ENCODE measurements at places on chromosomes 7 and 10. TPM values are rescaled to one million over a fixed set of nuclear protein-coding genes. Genes with fewer than 3 reads are reported as not detected.

OPN1SW gene
- total RNA-seq, result not detected

GRCh38 chr10:5895804-5896203, 5.8 kb downstream of the FBH1 start:
- DNase-seq, result no peak

CALN1 gene
- total RNA-seq, result not detected

SEMA4G gene
- 0.46 TPM for total RNA-seq

SLC18A3 gene
- not detected for total RNA-seq

GRCh38 chr7:47518827-47519226, 63.1 kb downstream of the TNS3 start:
- no peak for DNase-seq

CALY gene
- total RNA-seq, result not detected

- peak; percentile 38 for DNase-seq
Measured at GRCh38 chr10:19828278-19829049, 12.2 kb downstream of the PLXDC2 start.

LRRC27 gene
- 7.0 TPM for total RNA-seq

- DNase-seq, result no peak
Measured at GRCh38 chr10:66684581-66684980, 241.3 kb upstream of the LRRTM3 start.

DNA sequence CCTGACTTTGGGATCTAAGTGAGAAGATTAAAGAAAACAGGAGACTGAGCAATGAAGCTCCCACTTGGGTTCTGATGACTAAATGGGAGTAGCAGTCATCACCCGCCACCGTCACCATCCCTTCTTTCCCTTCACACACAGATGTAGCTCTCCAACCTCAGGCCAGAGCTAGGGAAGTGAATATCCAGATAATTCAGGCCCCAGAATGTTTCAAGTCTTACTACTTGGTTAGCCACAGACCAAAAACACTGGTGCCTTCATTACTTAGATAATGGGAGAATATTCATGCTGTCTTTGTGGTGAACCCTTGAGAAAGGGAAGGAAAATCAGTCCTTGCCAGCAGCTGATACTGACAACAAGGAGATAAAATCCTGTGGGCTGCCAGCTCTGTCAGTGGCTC, 100.7 kb downstream of the OSBPL3 start:
- DNase-seq, result no peak

COA1 gene
- 34.9 TPM for total RNA-seq

HMX2 gene
- not detected for total RNA-seq

GRCh38 chr7:28202222-28202621, 21.6 kb upstream of the JAZF1 start:
- no peak for DNase-seq

NEUROG3 gene
- total RNA-seq, result not detected

DNA sequence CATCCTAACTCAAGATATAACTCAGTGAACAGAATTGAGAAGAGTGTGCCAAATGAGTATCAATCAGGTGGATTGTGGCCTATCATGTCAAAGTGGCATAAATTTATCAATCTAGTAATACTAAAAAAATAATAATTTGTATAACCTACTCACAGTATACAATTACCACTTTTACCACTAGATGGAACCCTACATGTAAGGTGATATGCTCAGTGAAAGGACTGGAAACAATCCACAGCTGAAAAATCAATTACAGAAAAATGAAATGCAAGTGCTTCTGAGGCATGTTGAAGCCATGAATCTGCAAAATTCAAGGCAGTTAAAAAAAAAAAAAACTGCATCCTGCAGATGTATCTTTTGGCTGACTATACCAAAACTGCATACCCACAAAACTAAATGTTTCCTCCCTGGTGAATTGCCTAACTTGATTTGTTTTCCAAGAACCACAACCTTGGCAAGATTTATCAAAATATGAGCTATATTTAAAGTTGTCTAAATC, 13.9 kb downstream of the ARHGAP19 start:
- DNase-seq, result no peak

FAM131B gene
- 1.2 TPM for total RNA-seq

DNA sequence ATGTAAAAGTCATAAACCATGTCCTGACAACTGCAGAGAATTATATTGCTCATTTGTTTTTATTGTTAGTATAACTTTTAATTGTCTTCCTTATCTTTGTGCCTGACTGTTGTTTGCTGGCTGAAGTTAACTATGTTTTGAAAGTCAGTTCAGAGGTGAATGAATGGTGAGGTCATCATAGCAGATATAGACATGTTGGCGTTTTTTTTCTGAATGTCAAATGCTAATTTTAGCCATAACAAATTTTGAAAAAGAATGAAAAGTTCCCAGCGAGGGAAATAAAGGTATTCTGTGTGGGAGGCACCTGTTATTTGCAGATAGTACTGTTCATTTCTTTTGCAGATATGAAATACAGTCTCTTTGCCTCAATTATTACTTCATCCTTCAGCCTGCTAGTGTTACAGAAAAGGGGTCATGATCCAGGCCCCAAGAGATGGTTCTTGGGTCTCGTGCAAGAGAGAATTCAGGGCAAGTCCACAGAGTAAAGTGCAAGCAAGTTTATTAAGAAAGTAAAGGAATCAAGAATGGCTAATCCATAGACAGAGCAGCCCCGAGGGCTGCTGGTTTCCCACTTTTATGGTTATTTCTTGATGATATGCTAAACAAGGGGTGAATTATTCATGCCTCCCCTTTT, 96.5 kb downstream of the CAMK1D start:
- DNase-seq, result peak; percentile 6

GRCh38 chr7:101896941-101897340, 79.5 kb downstream of the CUX1 start:
- DNase-seq, result no peak

GNAT3 gene
- total RNA-seq, result not detected

GRCh38 chr7:139973101-139974050, 89.4 kb downstream of the PARP12 start:
- DNase-seq, result no peak

DNA sequence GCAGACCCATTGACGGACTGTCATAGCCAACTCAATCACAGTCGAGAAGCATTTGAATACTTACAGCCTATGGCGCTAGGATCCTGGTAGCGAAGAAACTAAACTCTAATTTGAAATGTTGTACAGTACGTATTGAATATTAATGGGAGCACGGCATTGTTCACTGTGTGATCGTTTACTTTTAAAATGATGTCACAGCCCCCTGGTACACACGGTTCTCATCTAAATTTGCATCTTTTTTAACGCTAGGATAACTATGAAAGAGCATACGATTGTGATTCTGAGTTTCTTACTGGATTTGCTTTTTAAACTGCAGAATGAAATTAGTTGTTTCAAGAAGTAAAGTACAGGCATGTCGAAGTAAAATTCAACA, 895 bp upstream of the NAPEPLD start:
- no peak for DNase-seq

DNA sequence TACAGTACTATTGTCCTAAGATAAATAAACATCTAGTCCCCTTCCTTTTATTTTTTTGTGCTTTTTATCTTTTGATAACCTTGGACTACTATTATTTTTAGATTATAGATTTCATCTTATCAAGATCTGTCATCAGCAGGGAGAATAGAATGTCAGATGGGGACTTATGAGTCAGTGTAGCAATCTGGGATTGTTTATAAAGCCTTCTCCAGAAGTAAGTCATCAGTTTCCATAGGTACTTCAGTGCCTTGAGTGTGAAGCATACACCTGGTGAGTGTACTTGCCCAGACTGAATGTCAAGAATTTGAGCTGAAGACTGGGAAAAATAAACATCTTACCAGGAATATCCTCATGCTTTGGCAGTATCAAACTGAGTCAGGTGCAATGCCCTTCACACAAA, 2.1 kb downstream of the CASD1 start:
- no peak for DNase-seq

- peak; percentile 43 for DNase-seq
Measured at GRCh38 chr10:16891375-16892313, 74.4 kb upstream of the RSU1 start.

GRCh38 chr7:40105879-40106473, 28.4 kb downstream of the MPLKIP start:
- DNase-seq, result no peak

PLAC9 gene
- 6.3 TPM for total RNA-seq

GRCh38 chr10:36880898-36881297, 244.5 kb upstream of the ANKRD30A start:
- no peak for DNase-seq

DNA sequence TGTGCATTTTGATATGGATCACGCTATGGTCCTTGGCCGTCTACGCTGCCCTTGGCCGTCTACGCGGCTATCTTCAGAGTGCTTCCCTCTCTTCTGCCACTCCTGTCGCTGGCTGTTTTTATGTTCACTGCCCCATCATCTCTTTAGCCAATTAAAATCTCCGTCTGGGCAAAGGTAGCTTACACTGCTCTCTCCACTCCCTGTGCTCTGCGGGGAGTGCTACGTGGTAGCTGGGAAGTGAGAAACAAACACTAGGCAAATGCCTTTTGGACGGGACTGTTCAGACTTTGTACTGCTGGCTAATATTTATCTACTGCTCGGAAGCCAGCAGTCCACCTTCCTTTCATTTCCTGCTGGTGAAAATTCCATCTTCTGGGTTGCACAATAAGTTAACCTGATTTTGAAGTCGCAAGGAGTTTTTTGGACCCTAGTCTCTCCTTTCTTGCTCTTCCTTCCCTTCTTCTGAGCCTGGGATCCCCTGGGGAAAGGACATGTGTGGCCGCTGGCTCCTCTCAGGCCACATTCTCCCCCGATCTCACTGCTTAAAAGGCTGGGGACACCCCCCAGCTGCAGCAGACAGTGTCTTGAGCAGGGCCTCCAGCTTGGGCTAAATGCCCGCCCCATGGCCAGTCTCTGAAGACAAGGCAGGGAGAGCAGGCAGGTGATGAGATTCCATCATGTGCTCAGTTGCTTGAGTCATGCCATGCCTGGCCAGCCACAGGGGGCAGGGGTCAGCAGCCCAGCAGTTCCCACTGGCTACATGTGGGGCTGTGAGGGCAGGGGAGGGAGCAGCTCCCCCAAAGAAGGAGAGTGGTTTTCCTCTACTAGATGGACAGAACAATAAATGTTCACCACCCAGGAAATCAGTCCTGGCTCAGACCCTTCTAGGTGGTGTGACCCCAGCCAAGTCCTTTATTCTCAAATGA, 25.5 kb upstream of the RBM33 start:
- DNase-seq, result no peak

- no peak for DNase-seq
Measured at GRCh38 chr7:150963707-150964559, 14.2 kb downstream of the KCNH2 start.

AZGP1 gene
- total RNA-seq, result 10.3 TPM
